ENCODE measurements at places on chromosomes 11 and 22. TPM values are rescaled to one million over a fixed set of nuclear protein-coding genes. Genes with fewer than 3 reads are reported as not detected.
A peak's percentile ranks its signal among the peaks of the same experiment; 100 is the strongest.

DNA sequence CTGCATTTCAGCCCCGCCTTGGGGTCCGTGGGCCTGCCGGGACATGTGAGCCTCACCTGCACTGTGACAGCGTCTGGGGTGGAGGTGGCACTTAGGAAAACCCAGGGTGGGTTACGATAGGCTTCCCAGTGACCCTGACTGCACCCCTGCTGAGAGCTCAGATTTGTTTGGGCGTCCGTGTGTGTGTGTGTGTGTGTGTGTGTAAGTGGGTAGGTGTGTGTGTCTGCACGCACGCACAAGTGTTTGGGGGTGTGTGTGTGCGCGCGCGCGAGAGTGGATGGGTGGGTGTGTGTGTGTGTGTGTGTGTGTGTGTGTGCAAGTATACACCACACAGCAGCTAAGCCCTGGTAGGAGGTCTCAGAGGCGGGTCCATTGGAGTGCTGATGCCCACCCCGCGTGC lies 12.1 kb upstream of the ARHGAP8 start:
- H3K4me1 ChIP-seq, result no peaks in the 10 kb centered on the region
- no peaks in the 10 kb centered on the region for H3K36me3 ChIP-seq
- DNase-seq, result no peak
- no peak overlapping the region for H3K4me3 ChIP-seq
- no peaks in the 10 kb centered on the region for H3K27me3 ChIP-seq

GRCh38 chr22:48707763-48708557 lies 1119.7 kb downstream of the BRD1 start:
- H3K27me3 ChIP-seq, result no peaks in the 10 kb centered on the region
- DNase-seq, result no peak
- H3K27ac ChIP-seq, result no peak overlapping the region
- H3K4me1 ChIP-seq, result no peaks in the 10 kb centered on the region
- H3K36me3 ChIP-seq, result no peaks in the 10 kb centered on the region

C11orf54 gene
- total RNA-seq, result 15.7 TPM

- peak; percentile 36 for DNase-seq
- H3K4me1 ChIP-seq, result peaks cover 26% of the 10 kb centered on the region
- H3K4me3 ChIP-seq, result no peak overlapping the region
- H3K36me3 ChIP-seq, result no peaks in the 10 kb centered on the region
- H3K27ac ChIP-seq, result no peak overlapping the region
Measured at GRCh38 chr11:124868331-124869274, 3.4 kb downstream of the ROBO3 start.

- H3K27me3 ChIP-seq, result peaks cover 6% of the 10 kb centered on the region
- peak; percentile 24 for DNase-seq
- no peak overlapping the region for H3K4me3 ChIP-seq
- H3K36me3 ChIP-seq, result no peaks in the 10 kb centered on the region
Measured at GRCh38 chr11:62980133-62980760, 4.5 kb downstream of the SLC22A6 start.

LRRN4CL gene
- not detected for total RNA-seq

C11orf42 gene
- total RNA-seq, result not detected

- DNase-seq, result no peak
- no peaks in the 10 kb centered on the region for H3K27me3 ChIP-seq
- peaks cover 19% of the 10 kb centered on the region for H3K4me1 ChIP-seq
Measured at GRCh38 chr22:31692186-31692886, 30.3 kb upstream of the PISD start.

TCN1 gene
- total RNA-seq, result not detected

DNA sequence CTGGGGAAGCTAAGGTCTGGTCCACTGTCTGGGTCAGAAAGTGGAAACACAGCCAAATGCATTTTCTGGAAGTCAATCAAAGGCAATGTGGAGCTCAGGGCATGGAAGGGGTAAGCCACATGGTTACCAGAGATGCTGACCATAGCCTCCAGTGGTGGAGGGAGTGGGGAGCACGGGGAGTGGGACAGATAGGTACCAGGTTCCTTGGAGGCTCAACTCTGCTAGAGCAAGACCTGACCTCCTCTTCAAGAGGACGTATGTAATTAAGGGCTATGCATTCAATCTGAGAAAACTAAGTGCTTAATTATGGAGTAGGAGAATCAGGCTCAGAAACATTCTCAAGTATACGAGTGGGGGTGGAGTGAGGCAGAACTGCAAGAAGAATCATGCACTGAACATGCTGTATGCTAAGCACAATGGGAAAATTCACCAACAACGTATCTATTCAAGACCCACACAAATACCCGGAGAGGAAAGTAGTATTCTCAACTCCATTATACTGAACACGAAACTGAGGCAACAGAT lies 65.2 kb upstream of the PHOX2A start:
- H3K27ac ChIP-seq, result no peak overlapping the region
- no peak overlapping the region for H3K4me3 ChIP-seq
- peaks cover 15% of the 10 kb centered on the region for H3K36me3 ChIP-seq
- no peaks in the 10 kb centered on the region for H3K4me1 ChIP-seq
- H3K27me3 ChIP-seq, result no peaks in the 10 kb centered on the region

DNA sequence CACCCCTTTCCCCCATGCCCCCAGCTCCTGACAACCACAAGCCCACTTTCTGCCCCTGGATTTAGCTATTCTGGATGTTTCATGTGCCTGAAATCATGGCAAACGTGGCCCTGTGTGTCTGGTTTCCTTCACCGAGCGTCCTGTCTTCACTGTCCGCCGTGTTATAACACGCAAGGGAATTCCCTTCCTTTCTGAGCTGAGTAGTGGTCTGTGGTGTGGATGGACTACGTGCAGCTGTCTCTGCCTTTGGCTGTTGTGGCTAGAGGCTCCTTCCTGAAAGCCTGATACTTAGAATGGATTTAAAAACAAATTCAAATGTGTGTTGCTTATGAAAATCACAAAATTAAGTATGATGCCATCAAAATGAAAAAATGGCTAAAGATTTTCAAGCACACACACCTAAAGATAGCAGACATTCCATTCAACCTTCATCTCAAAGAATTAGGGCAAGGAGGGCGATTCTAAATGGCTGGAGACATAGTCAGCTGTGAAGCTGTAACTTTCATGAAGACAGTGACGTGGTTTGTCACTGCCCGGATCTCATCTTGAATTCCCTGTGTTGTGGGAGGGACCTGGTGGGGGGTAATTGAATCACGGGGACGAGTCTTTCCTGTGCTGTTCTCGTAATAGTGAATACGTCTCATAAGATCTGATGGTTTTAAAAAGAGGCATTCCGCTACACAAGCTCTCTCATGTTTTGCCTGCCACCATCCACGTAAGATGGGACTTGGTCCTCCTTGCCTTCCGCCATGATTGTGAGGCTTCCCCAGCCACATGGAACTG lies 30.5 kb downstream of the KCNQ1 start:
- no peak overlapping the region for H3K27ac ChIP-seq
- no peak overlapping the region for H3K4me3 ChIP-seq
- H3K4me1 ChIP-seq, result peaks cover 19% of the 10 kb centered on the region
- DNase-seq, result no peak

GRCh38 chr11:122601141-122602125 lies 54.1 kb upstream of the UBASH3B start:
- no peak for DNase-seq
- no peaks in the 10 kb centered on the region for H3K36me3 ChIP-seq
- no peak overlapping the region for H3K4me3 ChIP-seq
- H3K27me3 ChIP-seq, result peaks cover 4% of the 10 kb centered on the region
- H3K27ac ChIP-seq, result no peak overlapping the region
- no peaks in the 10 kb centered on the region for H3K4me1 ChIP-seq

TENM4 gene
- not detected for total RNA-seq

DNA sequence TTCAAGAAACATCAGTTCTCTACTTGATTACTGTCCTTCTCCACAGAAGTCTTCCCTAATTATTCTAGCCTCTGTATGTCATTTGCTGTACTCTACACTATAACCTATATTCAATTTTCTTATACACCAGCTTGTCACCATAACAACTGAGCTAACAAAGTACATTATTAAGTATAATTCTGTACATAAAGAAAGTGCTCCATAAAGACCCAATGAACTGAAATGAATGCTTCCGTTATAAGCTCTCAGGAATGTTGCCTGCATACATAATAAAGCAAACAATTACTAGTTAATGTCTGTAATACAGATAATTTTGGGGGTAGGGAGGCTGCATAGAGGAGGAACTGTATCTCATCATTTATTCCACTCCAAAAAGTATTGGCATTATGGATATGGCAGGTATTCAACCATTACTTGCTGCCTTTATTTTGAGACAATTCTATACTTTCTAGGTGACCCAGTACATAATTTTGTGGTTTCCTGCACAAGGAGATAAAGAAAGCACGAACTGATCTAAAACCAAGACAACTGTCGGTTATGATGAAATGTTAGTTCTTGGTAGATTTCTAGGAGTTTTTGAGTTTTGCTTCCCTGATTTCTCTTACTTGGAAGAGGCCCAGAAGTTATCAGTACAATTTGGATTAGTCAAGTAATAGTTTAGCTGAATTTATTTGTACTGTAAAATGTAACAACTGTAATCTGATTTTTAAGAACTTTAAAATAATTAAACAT lies 202.5 kb downstream of the SBF2 start:
- H3K27me3 ChIP-seq, result no peaks in the 10 kb centered on the region
- no peaks in the 10 kb centered on the region for H3K36me3 ChIP-seq
- DNase-seq, result no peak
- no peak overlapping the region for H3K27ac ChIP-seq

KCNE3 gene
- not detected for total RNA-seq

GRCh38 chr11:131924457-131925201 lies 554.2 kb downstream of the NTM start:
- no peak overlapping the region for H3K27ac ChIP-seq
- peaks cover 6% of the 10 kb centered on the region for H3K27me3 ChIP-seq
- no peaks in the 10 kb centered on the region for H3K4me1 ChIP-seq

KBTBD3 gene
- total RNA-seq, result 8.9 TPM

DNA sequence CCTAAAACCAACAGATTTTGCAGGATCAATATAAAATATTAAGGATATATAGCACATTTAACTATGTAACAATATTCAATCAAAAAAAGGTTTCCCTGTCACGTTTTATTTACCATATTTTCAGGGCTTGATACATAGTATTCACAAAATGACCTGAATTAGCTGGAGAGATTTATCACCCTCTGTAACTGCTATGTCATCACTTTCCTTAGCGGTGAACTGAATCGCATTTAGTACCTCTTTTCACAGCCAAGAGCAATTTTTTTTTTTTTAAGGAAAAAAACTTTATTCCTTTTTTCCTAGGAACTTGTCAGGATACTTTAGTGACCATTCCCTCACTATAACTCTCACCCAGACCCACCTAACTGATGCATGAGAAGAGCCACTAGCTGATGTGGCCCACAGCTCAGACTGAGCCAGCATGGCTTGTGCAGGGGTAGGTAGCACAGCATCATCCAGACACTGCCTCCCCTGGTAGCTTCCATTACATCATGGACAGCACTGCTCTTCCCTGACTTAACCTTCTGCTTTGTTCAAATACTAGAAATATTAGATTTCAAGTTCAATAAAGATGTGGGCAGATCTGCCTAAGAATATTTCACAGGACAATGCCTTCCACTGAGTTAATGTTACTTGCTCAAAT lies 17.0 kb upstream of the GPR83 start:
- no peak overlapping the region for H3K4me3 ChIP-seq
- DNase-seq, result no peak
- H3K4me1 ChIP-seq, result no peaks in the 10 kb centered on the region
- peaks cover 28% of the 10 kb centered on the region for H3K36me3 ChIP-seq

GRCh38 chr11:113193016-113193415 lies 121.4 kb upstream of the TTC12 start:
- no peak overlapping the region for H3K27ac ChIP-seq
- peaks cover 9% of the 10 kb centered on the region for H3K27me3 ChIP-seq
- no peak overlapping the region for H3K4me3 ChIP-seq
- no peaks in the 10 kb centered on the region for H3K36me3 ChIP-seq

- H3K36me3 ChIP-seq, result no peaks in the 10 kb centered on the region
- H3K4me1 ChIP-seq, result no peaks in the 10 kb centered on the region
- no peak for DNase-seq
- H3K27ac ChIP-seq, result no peak overlapping the region
- no peak overlapping the region for H3K4me3 ChIP-seq
- no peaks in the 10 kb centered on the region for H3K27me3 ChIP-seq
Measured at GRCh38 chr11:128116885-128117284, 470.5 kb downstream of the ETS1 start.

SCGB1D2 gene
- not detected for total RNA-seq

- peaks cover 19% of the 10 kb centered on the region for H3K4me1 ChIP-seq
- no peak overlapping the region for H3K4me3 ChIP-seq
- DNase-seq, result peak; percentile 69
- H3K27ac ChIP-seq, result peak overlapping the region; percentile 12
Measured at GRCh38 chr11:121237686-121238658, 54.6 kb upstream of the SC5D start.

GRCh38 chr22:37314315-37315074 lies 32.2 kb downstream of the CYTH4 start:
- H3K27me3 ChIP-seq, result no peaks in the 10 kb centered on the region
- DNase-seq, result peak; percentile 74
- peak overlapping the region; percentile 34 for H3K27ac ChIP-seq
- peaks cover 51% of the 10 kb centered on the region for H3K4me1 ChIP-seq
- no peak overlapping the region for H3K4me3 ChIP-seq

DNA sequence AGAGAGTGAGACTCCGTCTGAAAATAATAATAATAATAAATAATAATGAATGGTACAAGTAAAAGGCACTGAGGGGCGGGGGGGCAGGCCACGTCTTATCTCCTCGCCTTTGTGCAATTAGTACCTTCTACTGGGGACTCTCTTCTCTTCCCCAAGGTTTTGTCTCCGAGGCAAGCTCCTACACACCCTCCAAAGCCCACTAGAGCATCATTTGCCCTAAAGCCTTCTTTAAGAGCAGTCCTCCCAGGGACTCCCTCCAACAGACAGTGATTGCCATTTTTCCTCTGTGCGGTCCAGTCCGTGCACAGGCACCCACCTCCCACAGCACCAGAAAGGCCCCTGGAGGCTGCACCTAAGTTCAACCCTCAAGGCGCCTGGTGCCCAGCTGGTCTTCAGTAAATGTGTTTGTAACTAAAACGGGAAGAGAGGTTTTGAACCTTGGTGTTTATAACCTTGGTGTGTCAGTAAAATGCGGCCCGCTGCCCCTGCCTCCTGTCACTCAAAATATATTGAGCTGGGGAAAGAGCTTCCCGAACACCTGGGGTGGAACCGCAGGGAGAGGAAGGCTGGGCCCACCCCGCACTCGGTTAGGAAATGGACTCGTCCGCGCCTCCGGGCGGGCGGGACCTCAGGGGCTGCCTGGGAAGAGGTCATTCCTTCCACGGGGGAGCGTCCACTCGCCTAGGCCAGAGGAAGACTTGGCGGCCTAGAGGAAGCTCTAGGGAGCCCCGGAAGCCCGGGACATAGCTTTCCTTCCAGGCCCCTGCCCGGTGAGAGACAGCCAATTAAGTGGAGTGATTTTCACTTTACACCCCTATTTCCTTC lies 4.7 kb upstream of the KDELR3 start:
- H3K36me3 ChIP-seq, result no peaks in the 10 kb centered on the region
- no peak overlapping the region for H3K4me3 ChIP-seq
- H3K4me1 ChIP-seq, result peaks cover 12% of the 10 kb centered on the region
- H3K27ac ChIP-seq, result no peak overlapping the region
- H3K27me3 ChIP-seq, result peaks cover 66% of the 10 kb centered on the region
- DNase-seq, result no peak
